ENCODE measurements at places on chromosomes 4 and X.

DNA sequence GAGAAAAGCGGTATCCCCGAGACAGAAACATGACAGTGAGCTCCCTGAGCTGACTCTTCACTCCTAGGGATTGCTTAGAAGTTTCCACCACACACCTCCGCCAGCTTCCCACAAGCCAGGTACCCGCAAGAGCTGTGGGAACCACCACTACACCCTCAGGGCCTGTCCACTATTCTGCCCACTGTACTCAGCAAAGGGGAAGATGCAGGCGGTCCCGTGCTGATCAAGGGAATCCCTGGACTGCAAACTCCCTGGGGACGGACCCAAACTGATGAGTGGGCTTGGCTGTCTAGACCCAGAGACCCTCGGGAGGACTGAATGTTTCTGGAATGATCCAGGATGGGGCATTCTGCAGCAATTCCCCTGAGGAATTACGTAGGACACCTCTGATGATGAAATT, 30.2 kb downstream of the REELD1 start:
- DNase-seq: no peak

- no peak for DNase-seq
Observed at GRCh38 chr4:169147191-169147590, 123.6 kb downstream of the SH3RF1 start.

GRCh38 chr4:22460266-22460665, 55.6 kb downstream of the ADGRA3 start:
- no peak for DNase-seq

DNA sequence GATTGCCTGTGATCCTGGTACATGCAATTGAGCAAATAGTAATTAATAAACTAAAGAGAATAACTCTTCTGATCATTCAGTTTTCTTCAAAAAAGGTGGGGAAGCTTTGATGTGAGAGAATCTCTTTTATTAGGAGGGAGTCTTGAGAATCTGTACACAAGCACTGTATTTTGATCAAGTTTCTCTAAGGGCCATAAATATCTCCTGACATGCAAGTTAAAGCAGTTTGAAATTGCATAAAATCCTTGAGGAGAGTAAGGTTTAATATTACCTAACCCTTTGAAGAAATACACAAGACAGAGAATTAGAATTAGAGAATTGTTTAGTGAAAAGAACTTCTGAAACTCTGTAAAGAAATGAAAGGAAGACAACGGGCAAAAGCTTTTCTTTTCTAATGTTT, 326.9 kb downstream of the FAT4 start:
- DNase-seq: no peak

All from body of pancreas (tissue), 4 donors.